ENCODE measurements at places on chromosomes 3 and 15.
A peak's percentile ranks its signal among the peaks of the same experiment; 100 is the strongest.

GRCh38 chr15:99719096-99719541, 14.1 kb downstream of the LYSMD4 start:
- no peak for DNase-seq

DNA sequence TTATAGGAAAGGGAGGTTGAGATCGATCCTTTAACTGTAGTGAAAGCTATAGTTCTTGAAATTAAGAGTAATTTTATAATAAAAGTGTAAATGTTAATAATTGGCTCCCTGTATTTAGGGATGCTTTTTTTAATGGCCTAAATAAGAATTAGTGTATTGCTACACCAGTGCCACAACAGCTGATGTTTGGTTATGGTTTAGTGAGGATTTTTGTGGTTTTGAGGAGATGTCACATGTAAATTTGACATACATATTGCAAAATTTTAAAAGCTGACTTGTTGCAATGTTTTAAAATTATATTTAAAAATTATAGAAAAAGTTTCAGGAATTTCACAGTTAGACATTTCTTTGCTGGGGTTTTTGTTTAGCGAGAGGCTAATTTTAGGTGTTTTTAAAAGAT, 3.9 kb downstream of the TSC22D2 start:
- no peak for DNase-seq

GRCh38 chr3:47416041-47416440, 35.2 kb downstream of the PTPN23 start:
- peak; percentile 88 for DNase-seq

- DNase-seq, result no peak
Measured at GRCh38 chr3:30811151-30811795, 83.2 kb downstream of the GADL1 start.

DNA sequence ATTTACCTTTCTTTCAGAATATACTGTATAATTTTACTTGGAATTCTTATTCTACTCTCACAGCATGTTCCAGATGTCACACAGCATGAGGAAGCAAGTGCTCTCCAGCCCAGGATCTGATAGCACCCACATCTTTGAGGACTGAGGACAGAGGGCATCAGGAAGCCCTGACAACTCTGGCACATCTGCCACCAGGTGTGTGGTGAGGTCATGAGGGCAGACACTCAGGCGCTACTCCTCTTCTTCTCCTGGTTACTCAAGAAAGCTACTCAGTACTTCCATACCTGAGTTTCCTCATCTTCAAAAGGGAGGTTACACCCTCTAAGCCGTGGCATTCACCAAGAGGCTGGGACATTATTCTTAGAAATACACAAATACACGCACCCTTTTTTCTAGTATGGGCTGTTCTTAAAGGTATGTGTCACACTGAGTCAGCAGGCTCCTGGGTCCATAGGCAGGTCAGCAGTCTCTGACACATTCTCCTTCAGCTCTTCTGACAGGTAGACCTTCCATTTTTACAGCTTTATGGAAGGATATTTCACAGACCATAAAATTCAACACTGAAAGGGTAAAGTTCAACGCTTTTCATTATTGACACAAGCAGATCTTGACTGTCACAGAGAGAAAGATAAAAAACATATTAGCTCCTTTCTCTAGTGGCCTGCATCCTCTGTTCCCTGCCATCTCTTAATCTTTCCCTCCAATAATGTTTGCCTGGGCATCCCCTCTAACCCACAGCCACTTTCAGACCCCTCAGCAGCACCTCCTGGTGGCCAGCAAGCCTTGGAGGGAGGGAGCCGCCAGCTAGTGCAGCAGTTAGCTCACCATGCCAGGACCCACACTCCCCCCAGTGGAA, 103.2 kb upstream of the TJP1 start:
- peak; percentile 19 for DNase-seq

Data from lower leg skin (tissue), 4 donors.